ENCODE measurements at places on chromosomes 5 and 9.

DNA sequence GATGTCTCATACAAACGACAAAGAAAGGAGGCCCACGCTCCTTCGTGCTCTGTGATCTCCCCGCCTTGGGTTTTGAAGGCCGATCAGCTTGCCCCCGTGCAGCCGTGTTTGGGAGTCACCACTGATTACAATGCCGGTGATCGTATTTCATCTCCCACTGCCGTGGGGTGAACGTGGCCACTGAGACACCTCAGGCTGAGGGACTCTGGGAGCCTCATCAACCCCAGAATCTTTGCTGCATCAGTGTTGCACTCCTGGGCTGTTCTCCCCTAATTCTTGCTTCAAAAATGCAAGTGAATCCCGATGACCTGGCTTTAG is 194.2 kb downstream of the HSPA4 start:
- no peak for DNase-seq

- DNase-seq = peak; percentile 62
These were observed 133.7 kb downstream of the NMUR2 start for GRCh38 chr5:152271420-152271819.

- no peak for DNase-seq
These were observed 485.0 kb upstream of the EDIL3 start for GRCh38 chr5:84869675-84870074.

- DNase-seq = no peak
These were observed 437.8 kb downstream of the PLK2 start for GRCh38 chr5:58022055-58022454.

DNA sequence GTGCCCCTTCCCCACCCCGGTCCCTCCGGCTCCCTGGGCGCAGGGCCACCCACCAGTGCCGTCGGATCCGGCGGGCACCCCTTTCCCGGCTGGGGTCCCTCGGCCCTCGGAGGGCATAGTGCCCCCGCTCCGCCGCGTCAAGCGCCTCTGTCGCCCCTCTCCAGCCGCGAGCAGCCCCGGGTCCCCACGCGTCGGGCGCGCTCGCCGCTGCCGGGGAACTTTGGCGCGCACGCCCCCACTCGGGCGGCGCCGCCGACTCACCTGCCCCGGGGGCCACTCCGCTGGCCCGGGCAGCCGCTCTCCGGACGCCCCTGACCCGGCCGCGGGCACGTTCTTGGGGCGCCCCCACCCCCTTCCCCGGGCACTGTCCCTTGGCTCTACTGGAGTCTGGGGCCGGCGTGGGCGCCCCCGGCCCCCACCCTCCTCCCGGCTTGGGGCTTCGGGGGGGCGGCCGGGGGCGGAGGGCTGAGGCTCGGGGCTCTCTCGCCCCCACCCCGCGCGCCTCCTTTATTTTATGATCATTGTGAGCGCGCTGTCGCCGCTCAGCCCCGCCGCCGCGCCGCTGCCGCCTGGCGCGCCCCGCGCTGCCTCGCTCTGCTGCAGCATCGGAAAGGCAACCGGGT is 1.1 kb upstream of the FAM78A start:
- DNase-seq = peak; percentile 48

- DNase-seq = no peak
These were observed 24.5 kb downstream of the PTGES2 start for GRCh38 chr9:128102861-128103588.

GRCh38 chr9:104988539-104988938 is 60.6 kb upstream of the ABCA1 start:
- no peak for DNase-seq

GRCh38 chr5:163460562-163461171 is at the start of gene HMMR:
Gene HMMR (plus strand): TSS chr5:163460632. CDS start chr5:163460693, 61 bp downstream.
- DNase-seq = peak; percentile 91

DNA sequence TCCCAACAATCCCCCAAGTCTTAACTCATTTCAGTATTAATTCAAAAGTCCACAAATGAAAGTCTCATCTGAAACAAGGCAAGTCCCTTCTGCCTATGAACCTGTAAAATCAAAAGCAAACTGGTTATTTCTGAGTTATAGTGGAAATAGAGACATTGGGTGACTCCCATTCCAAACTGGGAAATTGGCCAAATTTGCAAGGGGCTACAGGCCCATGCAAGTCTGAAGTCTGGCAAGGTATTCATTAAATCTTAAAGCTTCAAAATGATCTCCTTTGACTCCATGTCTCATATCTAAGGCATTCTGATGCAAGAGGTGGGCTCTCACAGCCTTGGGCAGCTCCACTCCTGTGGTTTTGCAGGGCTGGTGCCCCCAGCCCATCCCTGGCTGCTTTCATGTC is 167.9 kb downstream of the HTR1A start:
- DNase-seq = no peak
